ENCODE measurements at places on chromosomes 12 and 14.

DNA sequence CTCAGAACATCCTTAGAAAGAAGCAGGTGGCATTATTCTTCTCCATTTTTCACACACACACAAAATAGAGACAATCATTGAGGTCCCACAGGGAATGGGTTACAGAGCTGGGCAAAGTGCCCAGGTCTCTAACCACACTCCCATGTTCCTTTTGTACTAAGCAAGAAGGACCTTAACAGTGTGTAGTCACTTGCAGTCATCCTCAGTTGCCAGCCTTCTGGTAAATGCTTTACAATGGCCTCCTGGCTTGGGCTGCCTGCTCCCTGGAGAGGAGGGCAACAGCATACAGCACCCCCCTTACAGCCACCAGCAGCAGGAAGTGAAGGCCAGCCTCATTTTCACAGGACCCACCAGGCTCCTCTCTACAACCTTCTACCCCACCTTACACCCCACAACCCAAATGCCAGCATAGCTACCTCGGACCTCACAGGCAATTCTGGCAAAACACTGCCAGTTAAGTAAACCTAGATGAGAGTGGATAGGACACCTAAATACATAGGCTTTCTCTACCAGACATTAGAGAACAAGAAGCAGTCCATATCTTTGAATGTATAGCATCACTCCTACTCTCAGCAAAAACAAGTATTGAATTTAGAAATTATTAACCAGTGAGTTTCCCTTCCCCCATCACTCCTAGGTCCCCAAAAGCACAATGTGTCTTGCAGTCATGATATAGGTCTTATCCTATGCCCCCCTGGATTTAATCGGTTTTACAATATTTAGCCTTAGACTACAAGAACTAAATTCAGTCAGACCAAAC lies 88.1 kb downstream of the PPP2R5E start:
- peak; percentile 39 for DNase-seq

- DNase-seq = no peak
Observed at GRCh38 chr14:35678403-35679028, 130.6 kb downstream of the RALGAPA1 start.

DNA sequence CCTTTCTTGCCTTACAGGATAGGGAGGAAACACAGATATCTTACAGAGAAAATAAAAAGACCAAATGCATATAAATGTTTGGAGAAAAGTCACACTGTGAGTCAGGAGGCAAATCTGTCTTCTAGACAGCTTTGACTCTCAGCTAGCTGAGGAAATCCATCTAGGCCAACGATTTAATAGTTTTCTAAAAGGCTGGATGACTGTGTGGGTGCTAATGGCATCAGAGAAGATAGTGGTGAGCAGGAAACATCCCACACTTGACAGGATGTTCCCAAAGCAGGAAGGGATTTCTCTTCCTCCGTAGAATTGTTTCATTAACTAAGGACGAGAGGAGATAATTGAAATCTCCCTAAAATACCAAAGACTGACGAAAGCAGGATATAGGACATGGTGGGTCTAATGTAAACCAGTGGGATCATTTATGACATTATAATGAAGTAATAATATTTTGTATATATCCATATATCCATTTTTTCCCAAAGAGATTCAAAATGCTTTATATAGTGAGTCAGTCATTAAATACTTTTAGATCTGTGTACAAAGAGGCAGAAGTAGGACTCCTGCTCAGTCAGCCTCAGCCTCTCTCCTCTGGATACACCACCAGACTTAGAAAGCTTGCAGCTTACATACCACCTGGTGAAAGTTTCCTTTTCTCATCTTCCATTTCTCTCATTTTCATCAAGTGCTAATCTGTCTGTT lies 44.3 kb upstream of the PSMA6 start:
- no peak for DNase-seq

DNA sequence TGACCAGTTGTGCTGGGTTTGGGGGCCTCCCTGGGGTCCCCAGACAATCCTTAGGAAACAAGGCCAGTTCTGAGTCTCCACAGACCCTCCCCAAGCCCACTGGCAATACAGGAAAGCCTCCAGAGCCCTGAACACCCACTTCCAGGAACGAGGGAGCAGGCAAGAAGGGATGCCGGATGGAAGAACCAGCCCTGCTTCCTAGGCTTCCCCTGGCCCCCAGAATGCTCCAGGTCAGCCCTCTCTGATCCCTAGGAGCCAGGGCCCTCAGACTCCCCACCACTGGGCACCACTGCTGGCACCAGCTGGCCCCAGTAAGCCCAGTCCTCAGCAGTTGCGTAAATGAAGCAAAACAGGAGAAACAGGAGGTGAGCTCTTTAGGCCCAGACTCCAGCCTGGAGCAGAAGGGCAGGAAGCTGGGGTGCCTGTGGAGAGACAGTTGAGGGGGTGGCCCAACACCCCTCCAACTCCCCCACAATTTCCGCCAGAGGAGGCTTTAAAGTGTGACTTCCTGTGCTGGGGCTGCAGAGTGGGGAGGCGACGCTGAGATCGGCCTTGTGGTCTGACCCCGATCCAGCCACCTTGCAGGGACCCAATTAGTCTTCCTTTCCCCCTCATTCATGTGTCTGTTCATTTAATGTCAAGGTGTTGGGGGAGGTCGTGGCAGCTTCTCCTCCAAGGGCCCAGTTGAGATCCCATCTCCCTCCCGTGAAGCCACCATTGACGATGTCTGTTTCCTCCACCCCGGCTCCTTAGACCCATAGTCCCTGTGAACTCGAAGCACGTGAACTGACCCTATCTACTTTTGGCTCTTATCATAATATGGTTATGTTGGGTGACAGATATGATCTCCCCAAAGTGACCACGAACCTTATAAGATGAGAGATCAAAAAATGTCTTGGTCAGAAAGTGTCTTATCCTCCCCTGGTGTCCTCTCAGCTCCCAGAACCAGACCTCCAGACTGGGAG lies 4.7 kb downstream of the TNFRSF1A start:
- DNase-seq = peak; percentile 46

- DNase-seq = no peak
Observed at GRCh38 chr12:9711664-9712063, 21.2 kb downstream of the CLECL1 start.

DNA sequence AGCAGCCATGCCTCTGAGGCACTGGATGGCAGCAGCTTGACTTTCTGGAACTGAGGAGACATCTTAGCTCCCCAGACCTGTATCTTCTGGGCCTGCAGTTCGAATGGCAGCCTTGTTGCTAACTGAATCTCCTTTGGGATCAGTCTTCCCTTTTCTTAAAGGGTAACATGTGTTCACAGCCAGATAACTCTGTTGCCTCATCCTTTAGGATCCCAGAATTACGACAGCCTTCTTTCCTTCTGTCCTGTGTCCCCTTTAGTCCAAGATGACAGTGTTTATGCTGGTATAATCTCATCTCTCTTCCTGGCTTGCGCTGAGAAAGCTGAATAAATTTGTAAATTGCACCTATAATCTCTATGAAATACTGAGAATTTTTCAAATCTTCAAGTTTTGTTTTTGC lies 9.1 kb upstream of the ERC1 start:
- no peak for DNase-seq

DNA sequence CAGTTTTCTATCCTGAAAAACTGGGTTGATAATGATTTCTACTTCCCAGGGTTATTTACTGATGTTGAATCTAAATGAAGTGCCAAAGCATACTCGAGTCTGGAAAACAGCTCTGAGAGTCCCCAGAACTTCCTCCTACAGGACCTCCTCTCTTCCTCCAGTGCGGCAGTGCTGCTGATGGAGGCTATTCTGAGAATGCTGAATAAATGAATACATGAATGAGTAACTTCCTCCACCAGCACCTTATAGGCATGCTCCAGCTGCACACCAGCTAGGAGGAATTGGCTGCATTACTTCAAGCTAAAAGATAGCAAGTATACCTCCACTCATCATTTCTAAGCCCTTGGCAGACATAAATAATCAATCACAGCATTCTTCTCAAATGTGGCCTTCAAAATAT lies 448.8 kb upstream of the CCDC196 start:
- DNase-seq = no peak

DNA sequence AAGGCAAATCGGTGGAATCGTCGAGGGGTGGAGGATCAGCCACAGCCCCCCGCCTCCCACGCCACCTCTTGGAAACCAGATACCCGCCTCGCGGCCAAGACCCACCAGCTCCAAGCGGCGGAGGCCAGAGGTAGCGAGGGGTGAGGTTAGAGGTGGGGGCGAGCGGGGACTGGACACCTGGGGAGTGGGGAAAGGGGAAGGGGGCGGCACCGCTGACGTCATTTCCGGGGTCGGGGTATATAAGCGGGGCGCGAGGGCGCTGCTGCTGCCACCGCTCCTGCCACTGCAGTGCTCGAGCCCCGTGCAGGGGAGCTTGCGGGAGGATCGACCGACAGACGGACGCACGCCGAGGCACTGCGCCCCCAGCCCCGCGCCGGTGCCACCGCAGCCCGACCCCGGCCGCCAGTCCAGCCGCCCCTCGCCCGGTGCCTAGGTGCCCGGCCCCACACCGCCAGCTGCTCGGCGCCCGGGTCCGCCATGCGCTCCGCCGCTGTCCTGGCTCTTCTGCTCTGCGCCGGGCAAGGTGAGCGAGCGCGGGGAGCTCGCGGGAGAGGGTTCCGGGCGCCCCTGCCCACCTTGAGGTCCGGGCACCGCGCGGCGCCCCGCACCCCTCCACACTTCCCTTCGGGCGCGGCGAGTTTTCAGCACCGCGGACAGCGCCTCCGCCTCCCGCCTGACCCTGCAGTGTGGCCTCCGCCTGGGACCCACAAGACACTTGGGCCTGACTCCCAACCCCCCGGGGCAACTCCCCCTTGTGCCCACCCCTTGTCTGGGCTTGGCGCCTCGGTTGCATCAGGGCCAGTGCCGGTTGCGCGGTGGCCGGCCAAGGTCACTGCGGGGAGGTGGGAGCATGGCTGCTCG lies at the start of gene CHGA:
TSS of gene CHGA (plus strand) at position 268 of the 861 bp plus-strand sequence. CDS start at position 478, 210 bp downstream.
- DNase-seq = peak; percentile 77

DNA sequence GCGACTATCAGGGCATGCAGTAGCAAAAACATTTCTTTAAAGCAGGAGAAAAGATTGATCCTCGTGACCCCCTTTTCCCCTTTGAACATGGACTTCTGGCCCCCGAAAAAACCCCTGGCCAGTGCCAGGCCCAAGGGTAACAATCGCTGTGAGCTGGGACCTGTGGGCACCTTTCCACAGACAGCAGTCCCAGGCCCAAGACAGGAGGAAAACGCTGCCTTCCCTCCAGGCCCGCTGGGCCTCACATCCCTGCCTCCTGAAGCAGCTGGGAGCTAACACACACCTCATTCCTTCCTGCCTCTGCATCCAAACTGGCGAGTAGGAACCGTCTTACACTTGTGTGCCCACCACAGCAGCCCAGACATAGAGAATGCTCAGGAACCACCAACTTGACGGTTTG lies 1.2 kb downstream of the VWF start:
- no peak for DNase-seq

DNA sequence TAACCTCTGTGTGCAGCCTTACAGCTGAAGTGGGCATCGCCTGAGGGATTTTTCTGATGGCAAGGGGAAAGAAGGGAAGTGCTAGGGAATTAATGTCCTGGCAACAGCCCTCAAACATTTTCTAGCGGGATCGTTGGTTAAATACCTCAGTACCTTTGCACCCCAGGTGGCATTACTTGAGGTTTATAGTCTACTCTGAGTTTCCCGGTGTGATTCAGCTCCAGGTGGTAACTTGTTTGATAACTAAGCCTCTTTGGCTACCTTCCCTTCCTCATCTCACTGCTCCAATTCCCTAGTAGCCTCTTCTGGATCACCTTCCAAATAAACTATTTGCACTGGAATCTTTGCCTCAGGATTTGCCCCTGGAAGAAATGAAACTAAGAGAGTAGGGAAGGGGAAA lies 237.0 kb upstream of the SSTR1 start:
- no peak for DNase-seq

- DNase-seq = no peak
Observed at GRCh38 chr12:105423921-105424320, 93.4 kb downstream of the C12orf75 start.

DNA sequence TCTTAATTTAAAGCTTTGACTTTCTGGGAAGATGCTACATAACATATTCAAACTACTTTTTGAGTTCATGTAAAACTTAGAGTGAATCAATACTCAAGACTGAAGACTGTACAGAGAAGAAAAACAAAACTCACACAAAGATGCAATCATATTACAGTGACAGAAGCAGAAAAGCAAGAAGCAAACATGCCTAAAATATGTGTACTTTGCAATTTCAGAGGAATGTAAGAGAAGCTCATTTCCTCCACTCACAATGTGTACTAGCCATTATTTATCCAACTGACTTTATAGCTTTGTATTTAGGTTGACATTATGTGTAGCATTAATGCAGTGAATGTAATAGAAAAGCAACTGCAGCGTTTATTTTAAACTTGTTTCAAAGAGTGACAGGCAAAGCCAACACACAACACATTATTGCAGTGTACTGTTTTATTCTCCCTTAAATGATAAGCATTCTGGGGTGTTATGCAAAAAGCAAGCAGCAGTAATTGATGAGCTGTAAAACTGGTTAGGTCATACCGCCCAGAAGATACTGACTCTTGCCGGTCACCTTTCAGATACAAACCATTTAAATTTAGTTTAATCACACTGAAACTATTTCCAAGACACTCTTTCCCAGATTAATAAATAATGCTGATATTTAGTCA lies 88.2 kb upstream of the PAWR start:
- DNase-seq = no peak

GRCh38 chr14:72169521-72169920 lies 237.3 kb downstream of the RGS6 start:
- DNase-seq = peak; percentile 7

DNA sequence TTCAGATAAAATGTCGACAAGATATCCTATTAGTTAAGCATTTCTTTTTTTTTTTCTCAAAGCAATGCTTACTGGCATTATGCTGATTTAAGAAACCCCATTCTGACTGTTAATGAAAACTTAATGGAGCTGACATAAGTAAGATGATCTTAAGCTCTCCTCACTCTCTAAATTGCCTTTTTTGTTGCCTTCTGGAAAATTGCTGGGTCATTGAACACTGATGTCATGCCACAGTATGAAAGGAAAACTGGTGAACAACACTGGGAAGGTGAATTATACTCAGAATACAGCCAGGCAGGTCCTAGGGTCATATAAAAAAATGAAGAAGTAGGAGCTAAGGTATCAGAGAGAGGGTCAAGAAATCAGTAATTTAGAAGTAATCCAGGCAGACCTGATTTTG lies 179.9 kb downstream of the BTG1 start:
- no peak for DNase-seq

DNA sequence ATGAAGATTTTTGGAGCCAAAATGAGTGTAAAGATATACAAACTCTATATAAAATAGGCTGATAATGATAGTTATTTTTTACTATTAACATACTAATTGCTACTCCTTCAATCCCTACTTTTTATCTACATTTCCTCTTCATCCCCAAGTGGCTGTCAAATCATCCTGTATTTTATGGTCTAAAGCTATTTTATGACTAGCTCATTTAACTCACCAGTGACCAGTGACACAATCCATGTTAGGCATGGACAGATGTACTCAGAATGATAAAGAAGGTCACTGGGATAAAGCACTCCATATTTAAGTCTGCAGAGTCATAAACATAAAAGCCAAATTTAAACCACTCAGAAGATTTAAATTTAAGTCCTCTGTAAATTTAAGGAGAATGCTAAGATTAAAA lies 183.0 kb downstream of the MED13L start:
- no peak for DNase-seq

DNA sequence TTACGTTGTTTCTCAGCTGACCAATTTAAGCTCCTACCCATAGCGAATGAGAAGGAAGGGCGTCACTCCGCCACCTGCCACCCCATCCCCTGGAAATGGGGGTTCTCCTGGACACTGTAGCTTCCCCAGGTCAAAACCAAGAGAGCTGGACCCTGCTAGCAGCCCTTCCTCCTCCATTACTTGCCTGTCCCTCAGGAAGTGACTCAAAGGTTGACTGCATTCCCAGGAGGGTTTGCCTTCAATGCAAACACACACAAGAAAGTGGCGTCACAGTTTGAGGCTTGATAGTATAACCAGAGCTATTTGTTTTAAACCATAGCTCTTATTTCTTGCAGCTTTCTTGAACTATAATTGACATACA lies 79.1 kb downstream of the KCNK13 start:
- DNase-seq = peak; percentile 90
